ENCODE measurements at places on chromosomes 3 and 15. TPM values are rescaled to one million over a fixed set of nuclear protein-coding genes. Genes with fewer than 3 reads are reported as not detected.
A peak's percentile ranks its signal among the peaks of the same experiment; 100 is the strongest.

DNA sequence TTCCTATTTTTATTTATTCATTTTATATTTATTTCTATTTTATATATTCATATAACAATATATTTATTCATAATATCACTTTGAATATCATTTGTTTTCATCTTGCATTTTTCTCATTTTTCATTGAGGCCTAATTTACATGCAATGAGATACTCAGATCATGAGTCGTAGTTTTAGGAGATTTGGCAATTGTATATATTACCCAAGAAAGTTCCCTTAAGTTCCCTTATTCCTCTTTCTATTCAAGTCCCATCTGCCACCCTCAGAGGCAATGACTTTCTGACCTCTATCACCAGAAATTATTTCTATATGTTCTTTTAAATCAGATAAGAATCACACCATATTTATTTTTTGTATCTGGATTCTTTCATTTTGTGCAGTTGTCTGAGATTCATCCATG lies 329.1 kb upstream of the TPRG1 start:
- DNase-seq: no peak

GRCh38 chr15:94412979-94413746 lies 181.8 kb downstream of the MCTP2 start:
- DNase-seq: no peak

Gene SLC9C1
- not detected for total RNA-seq

Gene CHRD
- 5.0 TPM for total RNA-seq

DNA sequence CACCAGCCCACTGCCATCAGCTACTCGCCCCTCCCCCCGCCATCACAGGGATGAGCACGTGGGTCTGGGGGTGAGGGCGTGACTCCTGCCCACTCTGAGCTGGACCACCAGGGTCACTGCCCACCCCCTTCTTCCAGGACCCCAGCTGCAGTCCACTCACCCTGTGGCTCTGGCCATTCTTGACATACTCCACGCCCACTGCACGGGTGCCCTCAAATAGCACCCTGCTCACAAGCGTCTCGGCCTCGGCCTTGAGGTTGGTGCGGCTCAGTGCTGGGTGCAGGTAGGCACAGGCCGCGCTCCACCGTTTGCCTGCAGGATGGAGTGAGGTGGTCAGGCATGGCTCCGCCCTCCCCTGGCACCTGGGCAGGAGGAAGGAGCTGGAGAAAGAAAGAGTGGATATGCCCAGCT lies 23.9 kb downstream of the CHDH start:
- no peak for DNase-seq

DNA sequence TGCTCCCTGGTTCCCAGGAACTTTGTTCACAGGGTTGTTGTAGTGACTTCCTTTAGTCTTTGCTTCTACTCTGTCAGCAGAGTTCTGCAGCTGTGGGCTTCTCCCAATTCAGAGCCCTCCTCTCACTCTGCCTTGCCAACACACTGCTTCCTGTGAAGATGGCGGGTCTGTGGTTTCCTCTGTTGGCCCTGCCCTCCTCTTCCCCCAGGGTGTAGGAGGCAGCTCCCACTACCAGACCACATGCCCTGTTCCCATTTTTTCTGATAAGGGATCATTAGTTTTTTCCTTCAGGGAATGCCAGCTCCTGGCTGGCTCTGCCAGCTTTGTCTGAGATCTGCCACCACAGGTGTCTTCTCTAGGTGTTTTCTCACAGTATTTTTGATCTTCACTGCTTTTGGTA lies 12.7 kb downstream of the SPSB4 start:
- DNase-seq: no peak

DNA sequence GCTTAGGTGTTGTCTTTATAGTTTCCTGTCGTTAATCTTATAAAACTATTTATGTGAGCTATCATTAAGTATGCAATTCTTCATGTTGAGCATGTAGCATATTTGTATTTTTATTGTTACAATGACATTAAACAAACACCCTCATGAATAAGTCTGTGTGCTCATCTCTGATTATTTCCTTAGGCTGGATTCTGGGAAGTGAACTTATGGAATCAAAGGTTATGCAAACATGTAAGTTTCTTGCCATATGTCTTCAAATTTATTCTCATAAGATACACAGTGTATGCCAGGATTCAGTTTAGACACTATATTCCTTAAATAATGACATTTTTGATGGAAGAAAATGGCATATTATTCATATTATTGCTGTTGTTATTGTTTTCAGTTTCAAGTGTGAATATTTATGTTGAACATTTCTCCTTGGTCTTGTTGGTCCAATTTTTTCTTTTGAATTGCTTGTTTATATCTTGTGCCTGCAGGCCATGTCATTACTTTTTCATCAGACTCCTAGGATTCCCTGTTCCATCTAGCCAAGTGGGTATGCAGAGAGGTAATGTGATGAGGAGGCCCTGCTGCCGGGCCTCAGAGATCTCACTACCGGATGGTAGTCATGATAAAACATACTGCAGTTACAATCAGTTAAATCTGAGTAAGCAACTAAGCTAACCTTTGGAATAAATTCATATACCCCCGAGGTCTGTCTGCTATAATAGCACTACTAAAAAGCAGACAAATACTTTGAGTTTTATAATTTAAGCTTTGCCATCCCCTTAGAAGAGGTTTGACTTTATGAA lies 684.3 kb upstream of the SGO1 start:
- no peak for DNase-seq

- DNase-seq: no peak
Measured at GRCh38 chr3:294096-294495, 97.5 kb downstream of the CHL1 start.

Gene CTXN2
- not detected for total RNA-seq

- no peak for DNase-seq
Measured at GRCh38 chr15:52683580-52683979, 4.4 kb upstream of the ATOSA start.

- DNase-seq: no peak
Measured at GRCh38 chr3:52210550-52211046, 12.6 kb downstream of the ALAS1 start.

DNA sequence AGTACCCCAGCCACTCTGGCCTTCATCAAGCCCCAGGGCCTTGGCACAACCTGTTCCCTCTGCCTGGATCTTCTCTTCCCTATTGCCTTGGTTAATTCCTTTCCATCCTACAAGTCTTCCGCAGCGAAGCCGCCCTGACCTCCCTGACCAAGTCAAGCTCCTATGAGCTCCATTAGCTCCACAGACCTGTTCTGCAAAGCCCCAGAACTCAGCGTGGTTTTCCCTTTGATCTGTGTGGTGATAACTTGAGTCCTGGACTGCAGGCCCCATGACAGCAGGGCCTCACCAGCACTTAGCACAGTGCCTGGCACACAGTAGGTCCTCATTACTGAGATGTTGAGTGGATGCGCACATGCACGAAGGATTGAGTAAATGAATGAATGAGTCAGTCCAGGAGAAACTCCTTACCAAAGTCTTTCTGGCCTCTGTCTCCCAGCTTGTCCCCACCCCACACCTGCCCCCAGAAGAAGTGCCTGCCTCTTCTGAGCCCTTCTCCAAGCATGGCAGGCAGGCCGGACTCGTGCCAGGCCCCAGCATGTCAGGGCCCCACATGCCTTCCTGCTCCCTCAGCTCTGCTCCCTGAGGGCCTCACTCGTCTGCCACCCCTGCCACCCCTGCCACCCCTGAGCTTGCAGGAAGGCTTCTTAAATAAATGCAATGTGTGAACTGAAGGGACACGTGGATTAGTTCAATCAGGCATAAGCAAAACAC lies 6.3 kb downstream of the ANPEP start:
- no peak for DNase-seq

GRCh38 chr15:64845183-64845611 lies 3.5 kb downstream of the PLEKHO2 start:
- peak; percentile 82 for DNase-seq

DNA sequence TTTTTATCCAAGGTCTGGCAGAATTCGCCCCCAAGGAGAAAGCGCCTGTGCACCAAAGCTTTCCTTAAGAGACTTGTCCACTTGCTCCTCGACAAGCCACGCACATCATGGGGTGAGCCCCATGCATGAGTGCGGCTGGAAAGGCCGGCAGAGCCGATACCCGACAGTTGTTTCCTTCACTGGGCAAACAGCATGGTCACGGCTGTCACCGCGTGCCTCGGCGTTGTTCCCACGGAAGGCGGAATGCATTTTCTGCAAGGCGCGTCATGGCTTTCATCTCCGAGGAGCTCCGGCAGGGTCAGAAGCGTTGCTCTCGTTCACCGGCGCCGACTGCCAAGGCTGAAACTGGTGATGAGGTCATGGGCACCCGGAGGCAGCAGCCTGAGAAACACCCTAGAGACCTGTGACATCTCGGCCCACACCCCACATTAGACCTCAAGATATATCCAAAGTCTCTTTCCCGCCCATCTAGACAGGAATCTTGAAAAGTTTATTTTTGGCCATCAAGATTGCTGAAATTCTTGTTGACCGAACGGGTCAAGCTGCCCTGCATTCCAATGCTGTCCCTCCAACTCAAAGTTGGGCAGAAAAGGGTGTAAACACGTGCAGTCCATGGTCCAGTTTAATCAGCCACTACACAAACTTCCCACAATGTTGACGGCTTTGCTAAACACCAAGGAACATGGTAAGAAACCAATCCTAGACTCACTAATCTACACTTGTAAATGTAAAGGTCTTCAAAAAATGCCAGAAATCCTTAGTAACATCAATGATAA lies 604 bp upstream of the TJP1 start:
- peak; percentile 71 for DNase-seq

DNA sequence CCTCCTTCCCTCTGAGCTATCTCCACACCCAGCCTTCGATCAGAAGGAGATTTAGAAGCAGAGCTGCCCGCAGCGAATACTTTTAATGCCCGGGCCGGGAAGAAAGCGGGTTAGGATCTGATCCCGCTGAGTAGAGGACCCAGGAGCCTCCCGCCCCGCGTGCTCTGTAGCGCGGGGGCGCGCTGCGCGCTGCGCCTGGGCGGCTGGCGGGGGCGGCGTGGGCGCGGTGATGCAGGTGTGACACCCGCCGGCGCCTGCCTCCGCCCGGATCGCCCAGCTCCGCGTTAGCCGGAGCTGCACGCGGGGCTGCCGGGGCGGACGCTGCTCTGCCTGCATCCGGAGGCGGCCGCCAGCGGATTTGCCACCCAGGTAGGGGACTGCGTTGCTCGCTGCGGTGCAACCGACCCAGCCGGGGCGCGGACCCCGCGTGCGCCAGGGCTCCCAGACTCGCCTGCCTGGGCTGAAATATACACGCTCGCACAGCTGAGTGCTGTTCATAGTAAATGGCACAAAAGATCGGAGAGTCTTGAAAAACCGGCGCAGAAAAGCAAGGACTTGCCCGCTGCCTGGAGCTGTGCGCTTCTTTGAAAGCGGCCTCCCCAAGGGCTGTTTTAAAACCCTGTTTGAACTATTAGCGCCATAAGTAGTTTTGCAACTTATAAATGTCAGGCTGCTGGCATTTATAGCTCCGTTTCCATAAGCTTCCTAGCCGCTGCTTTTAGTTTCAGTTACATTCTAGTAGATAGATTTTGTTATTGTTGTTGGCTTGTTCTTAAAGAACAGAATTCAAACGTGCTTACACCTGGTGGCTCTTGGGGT lies at the start of gene SV2B:
TSS of gene SV2B (plus strand) at position 263 of the 819 bp plus-strand sequence. CDS start 126,007 bp downstream, outside the sequence.
- peak; percentile 7 for DNase-seq

GRCh38 chr3:99776516-99777209 lies 41.0 kb upstream of the CMSS1 start:
- DNase-seq: no peak

DNA sequence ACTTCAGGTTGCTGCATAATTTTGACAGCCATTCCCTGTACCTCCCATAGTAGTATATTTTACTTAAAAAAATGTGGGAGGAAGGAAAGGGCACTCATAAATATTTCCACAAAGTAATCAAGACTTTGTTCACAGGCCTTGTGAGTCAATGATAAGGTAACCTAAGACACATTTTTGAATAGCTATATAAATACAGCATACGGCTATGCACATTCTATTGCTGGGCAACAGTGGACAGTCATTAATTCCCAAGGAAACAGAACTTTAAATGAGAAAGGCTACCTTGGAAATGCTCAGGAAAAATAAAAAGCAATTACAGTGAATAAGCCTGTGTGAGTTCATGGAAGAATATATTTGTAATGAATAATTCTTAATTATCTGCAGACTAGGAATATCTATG lies 144.0 kb downstream of the CADM2 start:
- no peak for DNase-seq

Gene UBAP1L
- total RNA-seq: 9.4 TPM

GRCh38 chr3:122092460-122093165 lies 37.5 kb downstream of the CD86 start:
- DNase-seq: no peak

GRCh38 chr3:37968813-37969595 lies 21.6 kb upstream of the VILL start:
- no peak for DNase-seq

Gene GOLGA8T
- total RNA-seq: 1.2 TPM

DNA sequence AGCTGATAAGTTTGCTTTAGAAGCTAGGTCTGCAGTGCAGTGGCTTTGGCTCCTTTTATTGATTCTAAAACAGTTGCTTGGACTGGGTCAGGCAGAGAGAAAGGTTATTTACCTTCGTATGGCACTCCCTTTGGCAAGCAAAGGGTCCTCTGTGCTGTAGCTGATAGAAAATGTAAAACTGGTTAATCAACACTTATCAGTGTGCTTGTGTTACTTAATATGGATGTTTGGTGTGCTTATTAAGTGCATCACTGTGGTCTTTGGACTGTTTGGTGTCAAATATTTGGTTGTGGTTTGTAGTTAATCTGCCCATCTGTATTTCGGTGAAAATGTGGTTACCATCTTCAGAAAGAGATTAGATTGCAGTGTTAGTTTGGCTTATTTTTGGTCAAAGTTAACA lies 16.0 kb downstream of the UBE2E2 start:
- DNase-seq: no peak
